T follicular helper cell (primary cell): ENCODE measurements at places on chromosomes 5 and 9.

DNA sequence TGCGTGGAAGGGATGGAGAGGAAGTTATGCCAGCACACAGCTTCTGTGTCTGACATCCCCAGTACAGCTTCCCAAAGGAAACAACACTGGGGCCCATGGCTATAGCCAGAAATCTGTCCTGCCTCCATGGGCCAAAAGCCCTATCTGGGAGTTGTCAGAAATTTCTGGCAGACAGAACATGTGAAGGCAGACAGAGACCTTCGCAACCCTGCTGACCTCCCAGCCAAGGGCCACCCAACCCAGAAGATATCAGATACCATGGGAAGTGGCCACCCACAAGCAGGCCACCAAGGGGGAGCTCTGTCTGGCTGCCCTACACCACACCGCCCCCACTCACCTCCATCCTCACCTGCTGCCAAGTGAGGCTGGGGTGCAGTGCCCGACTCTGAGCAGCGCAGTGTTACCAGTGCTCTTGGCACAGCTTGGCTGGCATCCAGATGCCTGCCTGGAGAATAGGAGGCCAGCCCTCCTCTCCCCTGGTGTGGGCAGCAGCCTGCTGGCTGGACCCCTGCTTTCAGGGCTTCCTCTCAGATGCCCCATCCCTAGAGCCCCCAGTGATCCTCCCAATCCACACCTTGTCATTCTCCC is 61.6 kb upstream of the NEURL1B start:
- DNase-seq, result no peak

DNA sequence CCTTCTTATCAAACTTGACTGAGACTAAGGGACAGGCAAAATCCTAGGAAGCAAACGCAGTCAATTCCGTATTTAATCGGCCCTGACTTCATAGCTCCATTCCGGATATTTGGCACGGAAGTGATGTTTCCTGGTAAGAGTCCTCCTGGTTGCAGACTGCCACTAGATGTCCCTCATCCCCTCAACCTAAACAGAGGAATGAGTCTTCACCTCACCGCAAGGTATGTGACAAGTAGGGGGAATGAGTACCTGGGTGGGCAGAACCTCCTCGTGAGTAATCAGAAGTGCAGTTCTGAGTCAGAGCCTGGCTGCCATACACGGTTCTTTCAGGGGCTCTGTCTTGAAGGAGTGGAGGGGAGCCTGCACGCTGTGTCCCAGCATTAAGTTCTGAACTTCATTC is 173.6 kb downstream of the MUSK start:
- DNase-seq, result no peak

DNA sequence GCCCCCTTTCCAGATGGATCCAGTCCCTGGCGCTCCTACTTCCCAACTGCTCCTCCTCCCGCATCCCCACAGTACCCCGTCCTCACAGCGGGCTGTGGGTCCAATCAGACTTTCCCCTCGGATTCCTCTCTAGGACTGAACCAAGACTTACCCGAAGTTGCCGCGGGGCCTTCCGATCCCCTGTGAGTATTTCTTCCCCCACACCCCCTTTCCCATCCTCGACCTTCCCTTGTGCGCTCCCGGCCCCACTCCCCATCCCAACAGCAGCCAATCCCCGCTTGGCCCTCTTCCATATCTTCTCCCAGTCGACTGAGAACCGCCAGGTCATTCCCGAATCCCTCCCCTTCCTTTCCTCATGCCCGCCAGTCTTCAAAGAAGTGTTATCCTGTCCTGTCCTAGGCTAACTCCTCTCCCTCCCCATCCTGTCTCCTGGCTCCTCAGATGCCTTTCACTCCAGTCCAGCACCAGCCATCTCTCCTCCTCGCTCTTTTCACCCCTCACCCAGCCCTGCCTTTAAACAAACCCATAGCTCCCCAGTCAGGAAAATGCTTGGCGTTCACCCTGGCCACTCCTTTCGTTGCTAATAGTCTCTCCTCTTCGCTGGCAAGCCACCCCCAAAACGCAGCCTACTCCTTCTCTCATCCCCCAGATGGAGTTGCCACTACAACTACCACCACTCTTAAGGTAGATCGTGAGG is 646 bp downstream of the SWI5 start:
- DNase-seq, result no peak

- no peak for DNase-seq
Observed at GRCh38 chr9:88747768-88748167, 212.8 kb downstream of the NXNL2 start.

DNA sequence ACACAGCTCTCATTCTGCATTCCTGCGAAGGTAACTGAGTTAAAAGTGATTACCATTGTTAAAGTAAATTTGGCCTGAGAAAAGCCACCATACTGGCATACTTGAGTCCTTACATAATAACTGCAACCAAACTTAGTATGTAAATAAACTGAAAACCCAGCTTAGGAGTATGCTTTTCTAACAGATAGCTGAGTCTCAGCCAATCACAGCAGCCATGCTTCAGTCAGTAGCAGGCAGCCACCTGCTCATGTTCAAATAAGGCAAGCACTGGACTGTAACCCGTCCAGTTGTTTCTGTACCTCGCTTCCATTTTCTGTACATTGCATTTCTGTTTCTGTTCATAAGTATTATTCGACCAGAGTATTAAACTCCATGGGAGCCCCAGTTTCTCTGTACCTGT is 58.6 kb downstream of the GCNT4 start:
- no peak for DNase-seq
